ENCODE measurements at places on chromosomes 6 and 20.

DNA sequence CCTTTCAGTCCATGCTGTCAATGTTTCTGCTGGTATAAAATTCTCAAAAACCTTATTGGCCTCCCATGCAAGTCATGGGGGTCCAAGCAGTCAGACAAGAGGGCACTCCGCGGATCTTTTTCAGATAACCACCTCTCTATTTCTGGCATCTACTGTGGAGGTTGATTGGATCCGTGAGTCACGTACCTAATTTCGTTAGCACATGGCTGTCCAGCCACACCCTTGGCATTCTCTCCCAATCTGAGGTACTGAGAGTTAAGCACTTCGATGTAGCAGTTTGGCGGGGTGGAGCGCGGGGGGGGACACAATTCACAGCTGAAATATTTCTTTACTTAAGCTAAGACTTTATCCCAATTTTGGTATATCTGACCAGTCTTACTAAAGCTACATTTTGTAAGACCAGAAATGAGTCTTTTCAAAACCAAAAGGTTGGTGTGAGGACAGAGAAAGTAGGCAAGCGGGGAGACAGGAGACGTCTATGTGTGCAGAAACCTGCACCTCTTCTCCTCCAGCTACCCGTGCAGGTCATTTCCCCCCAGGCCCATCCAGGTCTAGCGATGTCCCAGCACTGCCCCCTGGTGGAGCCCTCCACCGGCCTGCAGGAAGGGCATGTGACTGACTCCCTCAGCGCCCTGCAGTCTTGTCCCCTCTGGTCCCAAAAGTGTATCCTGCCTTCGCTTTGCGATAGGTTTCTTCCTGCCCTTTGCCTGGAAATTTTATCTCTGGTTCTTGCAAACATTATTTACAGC, 113.1 kb downstream of the ADAT2 start:
- peak; percentile 22 for DNase-seq

DNA sequence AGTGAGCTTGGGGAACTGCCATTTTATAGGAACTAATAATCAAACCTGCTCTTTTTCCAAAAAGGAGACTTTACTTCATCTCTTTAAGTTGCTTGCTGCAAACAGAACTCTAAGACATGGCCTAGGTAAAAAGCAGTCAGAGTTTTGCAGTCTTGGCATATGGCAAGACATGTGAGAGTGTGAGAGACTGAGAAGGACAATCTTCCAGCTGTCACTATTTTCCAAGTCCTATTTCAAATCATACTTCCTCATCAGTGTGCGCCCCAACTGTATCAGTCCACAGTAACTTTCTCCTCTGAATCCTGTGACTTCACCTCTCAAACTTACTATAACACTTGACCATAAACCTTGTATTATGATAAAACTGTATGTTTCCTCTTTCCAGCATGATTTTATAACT, 10.4 kb downstream of the CALHM6 start:
- no peak for DNase-seq

- no peak for DNase-seq
Observed at GRCh38 chr6:45376310-45377042, 1.3 kb downstream of the SUPT3H start.

DNA sequence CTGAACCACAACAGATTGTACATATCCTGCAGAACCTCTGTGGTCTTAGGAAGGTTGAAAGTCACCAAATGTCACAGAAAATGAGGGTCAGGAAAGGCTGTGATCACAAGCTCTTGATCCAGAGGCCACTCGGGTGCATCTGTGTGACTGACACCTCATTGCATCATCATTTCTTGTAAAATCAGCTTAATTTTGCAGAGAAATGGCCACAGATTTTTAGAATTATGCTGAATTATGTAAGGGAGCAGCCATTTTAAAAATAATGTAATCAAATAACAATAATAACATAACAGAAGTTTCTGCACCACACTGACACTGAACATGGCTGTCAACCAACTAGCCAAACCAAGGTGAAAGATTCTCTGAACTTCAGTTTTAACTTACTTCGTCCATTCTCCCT, 32.5 kb upstream of the PRND start:
- DNase-seq: no peak

GRCh38 chr20:49318430-49319207, 40.8 kb upstream of the ZNFX1 start:
- no peak for DNase-seq

DNA sequence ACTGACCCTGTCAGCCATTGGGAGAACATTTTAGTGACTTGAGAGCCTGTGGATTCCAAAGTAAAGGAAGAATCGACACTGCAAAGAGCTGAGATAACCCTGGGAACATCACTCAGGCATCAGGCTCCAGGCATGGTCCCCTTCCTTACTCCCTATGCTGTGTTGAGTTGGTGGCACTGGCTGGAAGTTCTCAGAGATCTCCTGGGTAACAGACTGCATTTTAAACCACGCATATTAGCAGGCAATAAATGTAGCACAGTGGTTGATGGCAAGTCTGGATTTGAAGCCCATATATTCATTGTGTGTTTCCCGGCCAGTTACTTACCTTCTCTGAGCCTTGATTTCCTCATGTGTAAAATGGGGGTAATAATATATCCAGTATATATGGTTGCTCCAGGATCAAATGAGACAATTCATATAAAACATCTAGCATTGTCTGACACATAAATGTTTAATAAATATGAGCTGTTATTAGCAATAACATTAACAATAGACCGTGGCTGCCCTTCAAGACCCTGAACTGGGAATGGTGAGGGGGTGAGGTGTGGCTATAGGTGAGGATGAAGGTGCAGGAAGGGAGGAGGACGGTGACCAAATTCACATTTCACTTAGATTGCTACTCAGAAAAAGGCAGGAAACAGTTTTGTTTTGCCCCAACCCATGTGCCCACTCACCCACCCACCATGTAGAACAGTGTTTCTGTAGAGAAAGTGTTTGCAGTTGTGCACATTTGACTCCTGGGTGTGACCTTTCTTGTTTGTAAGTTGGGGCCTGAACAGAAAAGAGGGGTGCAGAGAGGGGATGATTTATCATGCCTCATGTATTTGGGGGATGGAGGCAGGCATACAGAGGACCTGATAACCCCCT, 2.1 kb downstream of the PLCG1 start:
- no peak for DNase-seq

Data from left ventricle myocardium inferior (tissue), 1 donor.